Stimulated activated CD4-positive, alpha-beta T cell treated with anti-CD3 and anti-CD28 coated beads, Interleukin-12 subunit alpha, Interleukin-12 subunit beta, amount 100 ng/mL, for 48 hours (primary cell): ENCODE measurements at places on chromosomes 7 and 10.

DNA sequence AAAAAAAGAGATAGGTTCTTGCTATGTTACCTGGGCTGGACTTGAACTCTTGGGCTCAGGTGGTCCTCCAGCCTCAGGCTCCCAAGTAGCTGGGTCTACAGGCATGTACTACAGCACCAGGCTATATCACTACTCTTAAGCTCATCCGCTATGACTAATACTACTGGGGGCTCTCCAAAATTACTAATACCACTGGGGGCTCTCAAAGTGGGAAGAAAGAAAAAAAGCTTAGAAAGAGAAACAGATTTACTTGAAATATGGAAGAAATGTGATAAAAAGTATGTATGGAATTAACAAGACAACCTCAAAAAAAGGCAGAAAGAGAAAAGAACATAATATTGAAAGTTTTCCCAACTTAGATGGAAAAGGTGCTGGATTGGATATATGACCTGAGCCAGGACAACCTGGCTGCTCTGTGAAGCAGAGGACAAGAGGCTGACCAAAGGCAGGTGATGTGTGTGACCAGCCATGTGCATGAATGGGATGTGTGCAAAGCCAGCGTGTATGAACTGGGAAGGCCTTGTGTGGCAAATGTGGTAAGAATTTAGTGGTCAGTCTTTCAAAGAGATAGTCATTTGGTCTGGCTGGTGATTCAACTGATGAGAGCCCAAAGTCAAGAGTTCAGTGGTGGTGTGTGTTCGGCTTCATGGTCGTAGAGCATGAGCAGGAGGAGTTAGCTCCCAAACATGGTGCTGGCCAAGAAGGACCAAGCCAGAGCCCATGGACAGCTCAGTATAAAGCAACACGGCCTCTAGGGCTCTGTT is 232.4 kb upstream of the KLF14 start:
- no peak for DNase-seq

DNA sequence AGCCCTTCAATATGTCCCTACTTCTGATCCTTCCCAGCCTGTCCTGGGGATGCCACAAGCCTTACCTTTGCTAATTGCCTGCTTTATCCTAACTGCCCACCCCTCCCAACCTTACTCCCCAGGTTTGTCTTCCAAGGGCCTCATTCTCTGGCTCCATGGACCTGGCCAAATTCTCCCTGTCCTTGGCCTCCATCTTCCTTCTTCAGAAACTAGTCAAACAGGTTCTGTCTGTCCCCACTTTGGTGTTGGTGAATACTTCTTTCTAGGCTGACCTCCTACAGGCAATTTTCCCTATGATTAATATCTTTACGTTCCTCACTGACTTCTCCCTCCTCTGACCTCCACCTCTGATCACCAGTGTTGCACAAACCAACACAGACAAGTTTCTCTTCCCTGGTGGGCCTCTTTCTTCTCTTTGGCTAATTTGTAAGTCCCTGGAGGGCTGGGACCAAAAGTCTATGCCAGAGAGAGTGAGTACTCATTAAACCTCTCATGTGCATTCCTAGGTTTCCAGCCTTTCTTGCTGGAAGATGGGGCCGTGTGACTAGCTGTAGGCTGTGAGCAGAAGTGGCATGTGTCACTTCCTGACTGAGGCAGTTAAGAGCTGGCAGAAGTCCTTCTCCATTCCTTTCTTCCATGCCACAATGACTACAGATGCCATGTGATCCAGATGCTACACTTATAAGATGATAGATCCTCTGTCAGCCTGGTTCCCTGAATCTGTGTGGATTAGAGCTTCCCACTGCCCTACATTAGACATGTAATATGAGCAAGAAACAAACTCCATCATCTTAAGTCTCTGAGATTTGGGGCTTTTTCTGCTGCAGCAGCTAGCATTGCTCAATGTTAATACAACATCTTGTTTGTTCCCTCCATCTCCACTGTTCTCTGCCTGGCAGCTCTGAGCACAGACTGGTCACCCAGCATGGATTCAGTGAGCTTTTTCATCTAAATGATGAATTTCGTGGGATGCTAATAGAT is 382.7 kb downstream of the RPS24 start:
- DNase-seq: no peak

- DNase-seq: no peak
Observed at GRCh38 chr7:7681191-7681935, 37.0 kb downstream of the RPA3 start.

DNA sequence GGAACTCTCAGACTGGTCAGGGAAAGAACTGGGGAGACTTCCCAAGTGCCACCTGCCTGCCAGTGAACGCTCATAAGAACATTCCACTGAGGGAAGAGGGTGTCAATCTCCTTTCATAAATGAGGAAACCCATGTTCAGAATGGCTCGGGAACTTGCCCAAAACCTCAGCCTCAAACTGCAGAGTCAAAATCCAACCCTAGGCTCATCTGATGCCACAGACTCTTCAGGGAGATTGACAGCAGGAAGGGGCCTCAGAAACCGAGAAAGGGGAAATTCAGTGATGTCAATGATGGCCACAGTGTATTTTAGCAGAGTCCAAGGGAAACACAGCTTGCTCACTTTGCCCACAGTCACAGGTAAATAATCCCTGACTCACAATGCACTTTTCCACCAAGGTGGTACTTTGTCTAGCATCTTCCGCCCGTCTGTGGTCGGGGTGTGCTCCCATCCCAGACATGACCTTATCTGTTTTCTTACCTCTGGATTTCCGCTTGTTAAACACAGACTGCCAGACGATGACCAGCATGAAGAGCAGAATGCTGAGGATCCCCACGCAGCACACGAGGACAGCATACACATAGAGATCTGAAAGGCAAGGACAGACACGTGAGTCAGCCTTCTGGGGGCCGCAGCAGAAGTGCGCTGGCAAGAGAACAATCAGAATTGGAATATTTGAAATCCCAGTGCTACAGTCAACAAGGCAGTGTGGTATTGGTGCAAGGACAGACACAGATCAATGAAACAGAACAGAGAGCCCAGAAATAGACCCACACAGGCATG is 38.4 kb downstream of the VSTM4 start:
- DNase-seq: peak; percentile 7

- DNase-seq: no peak
Observed at GRCh38 chr10:61964059-61964709, 62.7 kb downstream of the ARID5B start.

DNA sequence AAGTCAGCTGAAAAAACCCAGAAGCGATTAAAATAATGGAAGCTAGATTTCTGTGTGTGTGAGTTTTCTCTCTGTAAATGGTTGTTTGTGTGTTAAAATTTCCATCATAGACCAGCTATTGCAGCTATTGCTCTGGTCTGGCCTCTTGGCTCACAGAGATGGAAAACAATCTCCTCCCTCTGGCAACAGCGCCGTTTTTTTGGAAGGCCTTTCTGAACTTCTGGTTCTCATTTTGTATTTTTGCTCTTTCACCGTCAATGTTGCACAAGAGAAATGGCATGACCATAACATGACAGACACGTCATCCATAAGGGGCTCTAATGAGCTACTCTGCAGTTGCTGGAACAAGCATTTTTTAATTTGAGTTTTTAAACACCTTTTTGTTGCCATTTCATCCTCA is 91.0 kb downstream of the CUBN start:
- DNase-seq: no peak

- DNase-seq: no peak
Observed at GRCh38 chr7:78169992-78170391, 371.4 kb downstream of the PHTF2 start.

DNA sequence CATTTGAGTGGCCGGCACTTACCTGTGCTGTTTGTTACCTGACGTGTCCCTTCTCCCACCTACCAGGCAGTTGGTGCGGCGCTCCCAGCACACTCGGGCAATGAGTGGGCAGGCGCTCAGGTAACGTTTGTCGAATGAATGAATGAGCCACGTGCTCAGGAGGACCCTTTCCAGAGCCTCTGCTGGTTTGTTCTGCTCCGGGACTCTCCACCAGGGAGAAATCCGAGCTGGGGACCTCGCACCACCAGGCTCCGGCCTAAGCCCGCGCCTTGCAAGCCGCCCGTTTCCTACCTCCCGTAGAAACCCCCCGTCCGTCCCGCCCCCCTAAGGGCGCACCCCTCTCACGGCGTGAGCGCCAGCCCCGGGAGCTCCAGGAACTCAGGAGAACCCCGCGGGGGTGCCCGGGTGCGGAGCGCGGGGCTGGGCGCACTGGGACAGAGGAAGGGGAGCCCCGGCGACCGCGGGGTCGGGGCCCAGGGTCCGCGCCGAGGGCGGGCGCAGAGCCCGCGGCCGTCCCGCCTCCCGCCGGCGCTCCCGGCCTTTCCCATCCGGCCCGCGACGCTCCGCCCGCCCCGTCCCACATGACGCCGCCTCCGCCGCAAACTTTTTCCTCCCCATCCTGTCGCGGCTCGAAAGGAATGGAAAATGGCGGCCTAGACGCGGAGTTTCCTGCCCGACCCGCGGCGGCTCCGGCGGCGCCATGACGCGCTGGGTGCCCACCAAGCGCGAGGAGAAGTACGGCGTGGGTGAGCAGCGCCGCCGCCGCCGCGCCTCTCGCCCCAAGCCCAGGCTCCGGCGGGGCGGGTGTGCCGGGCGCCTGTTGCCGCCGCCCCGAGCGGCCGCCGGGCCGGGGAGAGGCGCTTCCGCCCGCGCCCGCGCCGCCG is at the start of gene DOCK1:
TSS of gene DOCK1 (plus strand) at position 611 of the 884 bp plus-strand sequence. CDS start at position 701, 90 bp downstream.
- no peak for DNase-seq

- no peak for DNase-seq
Observed at GRCh38 chr10:94219829-94220228, 142.9 kb downstream of the NOC3L start.

- DNase-seq: no peak
Observed at GRCh38 chr7:86937363-86937878, 122.0 kb downstream of the ELAPOR2 start.

- no peak for DNase-seq
Observed at GRCh38 chr7:148318838-148319237, 271.7 kb upstream of the C7orf33 start.

DNA sequence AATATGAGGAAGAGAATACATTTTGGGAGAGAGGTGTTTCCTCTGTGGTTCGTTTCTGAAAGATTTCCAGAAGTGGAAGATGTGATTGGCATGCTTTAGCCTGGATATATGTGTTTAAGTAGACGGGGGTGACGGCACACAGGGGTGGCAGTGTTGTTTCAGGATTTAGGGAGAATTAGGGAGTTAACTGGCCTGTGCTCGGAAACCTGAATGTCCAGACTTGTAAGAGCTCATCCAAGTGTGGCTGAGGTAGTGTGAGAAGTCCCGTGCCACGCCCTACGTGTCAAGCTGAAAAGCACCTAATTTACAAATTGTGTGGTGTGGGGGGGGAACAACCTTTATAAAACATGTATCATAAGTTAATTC is 1.1 kb downstream of the RALA start:
- DNase-seq: no peak

DNA sequence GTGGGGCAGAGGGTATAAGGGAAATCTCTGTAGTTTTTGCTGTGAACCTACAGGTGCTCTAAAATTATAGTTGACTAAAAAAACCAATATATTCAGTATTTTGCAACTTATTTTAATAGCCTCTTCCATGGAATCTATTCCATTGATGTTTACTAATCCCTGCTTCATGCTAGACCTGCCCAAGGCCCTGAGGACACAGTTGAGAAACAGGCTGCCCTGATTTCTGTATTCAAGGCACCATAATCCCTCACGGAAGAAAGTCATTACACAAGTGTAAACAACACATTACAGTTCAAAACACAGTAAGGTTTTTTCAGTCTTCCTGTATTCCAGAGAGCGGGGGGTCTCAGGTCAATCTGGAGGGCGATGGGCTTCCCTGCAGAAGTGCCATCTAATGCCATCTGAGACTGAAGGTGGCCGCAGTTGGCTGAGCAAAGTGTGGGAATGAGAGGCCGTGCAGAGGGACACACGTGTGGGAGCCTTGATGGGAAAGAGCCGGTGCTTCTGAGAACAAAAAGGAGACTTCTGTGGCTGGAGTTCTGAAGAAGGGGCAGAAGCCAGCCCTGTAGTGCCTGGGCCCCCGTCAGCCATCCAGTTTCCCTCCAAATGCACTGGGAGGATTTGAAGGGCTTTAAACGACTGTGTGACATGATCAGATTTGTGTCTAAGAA is 146.9 kb downstream of the PTPN20 start:
- DNase-seq: no peak

- no peak for DNase-seq
Observed at GRCh38 chr10:93412801-93413200, 69.3 kb downstream of the MYOF start.

DNA sequence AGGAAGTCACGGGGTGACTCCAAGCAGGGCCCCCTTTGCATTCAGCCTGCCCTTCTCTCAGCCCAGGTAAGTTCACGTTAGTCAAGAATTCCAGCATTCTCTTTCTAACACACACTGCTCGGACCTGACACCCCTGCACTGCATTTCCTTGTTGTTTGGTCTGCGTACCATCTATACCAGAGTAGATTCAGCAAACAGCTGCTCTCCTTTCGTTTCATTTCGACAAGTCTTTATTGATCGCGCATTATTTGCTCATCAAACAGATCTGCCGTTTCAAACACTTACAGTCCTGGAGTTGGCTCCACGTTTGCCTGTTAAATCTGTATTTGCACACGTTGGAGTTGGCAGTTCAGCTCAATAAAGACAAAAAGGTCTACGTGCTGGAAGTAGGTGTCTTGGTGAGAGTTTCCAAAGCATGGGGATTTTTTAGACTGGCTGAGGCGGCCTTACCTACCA is 495.1 kb downstream of the RPS24 start:
- no peak for DNase-seq

DNA sequence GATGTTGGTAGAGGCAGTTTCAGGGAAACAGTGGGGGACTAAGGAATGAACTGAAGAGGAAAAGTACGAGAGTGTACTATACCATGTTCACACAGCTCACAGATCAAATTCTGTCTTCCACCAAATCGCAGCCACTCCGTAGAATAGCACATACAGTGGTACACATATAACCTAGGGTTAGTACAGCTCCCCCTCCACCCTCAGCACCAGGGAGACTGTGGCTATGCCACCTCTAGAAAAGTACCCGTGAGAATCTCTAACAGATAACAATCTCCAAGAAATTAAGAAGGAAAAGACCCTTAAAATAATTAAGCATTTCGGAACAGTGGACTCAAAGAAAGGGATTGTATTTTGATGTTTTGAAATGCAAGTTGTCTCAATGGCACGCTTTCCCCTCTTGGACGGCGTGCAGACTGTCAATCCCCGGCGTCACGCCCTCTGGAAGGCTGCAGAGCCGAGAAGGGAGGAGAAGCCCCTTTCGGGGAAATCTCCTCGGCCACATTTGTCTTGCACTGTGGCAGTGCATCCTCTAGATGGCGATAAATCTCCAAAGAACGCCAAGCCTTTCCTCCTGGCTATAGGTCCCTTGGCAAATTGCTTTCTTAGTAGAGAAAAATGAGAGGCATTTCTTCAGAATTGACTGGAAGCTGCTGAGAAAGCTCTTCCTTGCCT is 345.0 kb downstream of the REEP3 start:
- DNase-seq: peak; percentile 16

DNA sequence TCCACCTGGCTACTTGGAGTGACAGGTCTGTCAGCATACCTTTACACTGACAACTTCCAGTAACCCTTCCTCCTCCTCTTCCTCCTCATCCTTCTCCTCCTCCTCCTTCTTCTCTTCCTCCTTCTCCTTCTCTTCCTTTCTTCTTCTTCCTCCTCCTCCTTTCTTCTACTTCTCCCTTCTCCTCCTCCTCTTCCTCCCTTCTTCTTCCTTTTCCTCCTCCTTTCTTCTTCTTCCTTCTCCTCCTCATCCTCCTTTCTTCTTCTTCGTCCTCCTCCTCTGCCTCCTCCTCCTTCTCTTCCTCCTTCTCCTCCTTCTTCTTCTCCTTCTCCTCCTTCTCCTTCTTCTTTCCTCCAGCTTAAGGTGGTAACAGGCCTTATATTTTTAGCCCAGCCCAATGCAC is 109.3 kb upstream of the PLXDC2 start:
- no peak for DNase-seq
